ENCODE measurements at places on chromosomes 1 and 21. TPM values are rescaled to one million over a fixed set of nuclear protein-coding genes. Genes with fewer than 3 reads are reported as not detected.

OR2W3 gene
- total RNA-seq: not detected

PEAR1 gene
- total RNA-seq: not detected

RSPH1 gene
- total RNA-seq: not detected

TMPRSS2 gene
- total RNA-seq: not detected

S100A7A gene
- not detected for total RNA-seq

COL24A1 gene
- not detected for total RNA-seq

DISP1 gene
- total RNA-seq: 2.1 TPM

BSND gene
- not detected for total RNA-seq

SLC9C2 gene
- not detected for total RNA-seq

CAPN8 gene
- total RNA-seq: not detected

All from SK-MEL-5 (cell line).